CD4-positive, alpha-beta T cell treated with Interleukin-10 for 1 hour (primary cell): ENCODE measurements at places on chromosomes 2 and 18.

DNA sequence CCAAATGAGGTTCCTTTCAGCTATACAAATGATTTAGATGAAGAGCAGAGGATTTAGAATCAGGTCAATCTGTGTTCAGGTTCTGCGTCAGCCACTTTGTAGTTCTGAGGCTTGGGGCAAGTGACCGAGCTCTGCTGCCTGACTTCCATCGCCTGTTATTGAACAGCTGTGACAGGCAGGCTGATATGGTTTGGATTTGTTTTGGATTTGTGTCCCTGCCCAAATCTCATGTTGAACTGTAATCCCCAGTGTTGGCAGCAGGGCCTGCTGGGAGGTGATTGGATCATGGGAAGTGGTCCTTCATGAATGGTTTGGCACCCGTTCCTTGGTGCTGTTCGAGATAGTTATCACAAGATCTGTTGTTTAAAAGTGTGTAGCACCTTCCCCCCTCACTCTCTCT is 18.6 kb downstream of the TYMS start:
- DNase-seq = no peak

DNA sequence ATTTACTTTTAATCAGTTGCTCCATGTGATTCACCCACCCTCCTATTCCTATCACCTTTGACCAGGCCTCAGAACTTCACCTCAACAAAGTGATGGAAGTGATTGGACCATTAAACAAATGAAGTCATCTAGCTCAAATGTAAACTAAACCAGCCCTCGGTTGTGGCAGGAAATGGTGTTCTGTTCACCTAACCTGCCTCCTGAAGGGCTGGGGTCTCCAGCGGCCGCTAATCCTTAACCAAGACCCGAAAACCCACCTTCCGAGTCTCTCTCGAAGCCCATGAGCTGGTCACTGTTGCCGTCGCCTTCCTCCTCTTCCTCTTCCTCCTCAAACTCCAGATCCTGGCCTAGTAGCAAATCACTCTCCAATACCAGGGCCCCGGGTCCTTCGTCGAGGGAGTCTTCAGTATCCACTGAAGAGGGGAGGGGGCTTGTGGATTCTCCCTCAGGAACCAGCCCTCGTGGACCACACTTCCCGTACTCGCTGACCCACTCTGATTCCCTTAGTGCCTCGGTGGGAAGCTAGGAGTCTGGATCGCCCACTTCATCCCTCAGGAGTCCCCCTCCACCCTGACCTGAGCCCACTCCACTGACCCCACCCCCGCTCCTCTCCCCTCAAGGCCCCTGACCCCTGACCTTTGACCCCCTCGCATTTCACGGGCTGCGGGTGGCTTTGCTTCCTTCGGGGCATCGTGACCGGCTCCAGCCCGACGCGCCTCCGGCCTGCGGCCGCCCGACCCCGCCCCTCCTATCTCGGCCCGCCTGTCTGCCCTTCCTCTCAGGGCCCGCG is 503 bp downstream of the ZNF513 start:
- peak; percentile 70 for DNase-seq

- DNase-seq = no peak
These were observed 319.2 kb downstream of the NBAS start for GRCh38 chr2:15241929-15242328.

DNA sequence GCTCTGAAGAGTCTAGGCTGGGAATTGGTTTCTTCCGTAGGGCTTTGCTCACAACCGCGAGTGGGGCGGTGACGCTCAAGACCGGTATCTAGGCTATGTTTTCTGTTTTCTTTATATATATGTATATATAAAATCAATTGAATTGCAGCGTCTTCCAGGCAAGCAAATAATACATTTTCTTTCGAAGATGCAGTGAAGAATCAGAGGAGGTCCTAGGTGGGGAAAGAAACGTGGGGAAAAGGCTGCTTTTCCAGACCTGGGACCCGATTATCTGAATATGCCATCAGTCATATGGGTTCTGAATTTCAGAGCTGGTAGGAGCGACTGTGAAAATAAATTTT is 714 bp upstream of the SCN9A start:
- no peak for DNase-seq

- DNase-seq = no peak
These were observed 28.8 kb downstream of the NEMP2 start for GRCh38 chr2:190505696-190506095.

- DNase-seq = no peak
These were observed 78.7 kb downstream of the RRM2 start for GRCh38 chr2:10201201-10201600.
